Effector CD8-positive, alpha-beta T cell (primary cell): ENCODE measurements at places on chromosomes 12 and 14.

DNA sequence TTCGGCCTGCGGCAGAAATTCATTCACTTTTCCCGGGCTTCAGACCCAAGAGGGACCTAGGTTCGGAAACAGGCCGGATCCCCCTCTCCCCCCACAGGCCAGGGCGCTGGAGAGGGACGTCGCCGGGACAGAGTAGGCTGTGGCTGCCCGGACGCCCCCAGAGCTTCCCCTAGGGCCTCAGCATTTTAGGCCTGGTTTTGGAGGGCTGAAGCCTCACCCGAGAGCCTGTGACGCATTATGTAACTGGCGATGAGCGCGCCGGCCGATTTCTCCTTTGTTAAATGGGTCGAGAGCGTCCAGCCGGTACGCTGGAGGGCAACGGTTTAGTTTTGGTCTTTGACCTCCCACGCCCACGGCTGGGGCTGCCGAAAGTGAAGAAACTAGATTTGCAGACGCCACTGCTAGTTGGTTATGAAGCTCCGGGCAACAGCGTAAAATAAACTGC is 657 bp downstream of the PEBP1 start:
- no peak for DNase-seq

GRCh38 chr12:63844391-63845341 is at the start of gene SRGAP1:
SRGAP1 (plus strand) TSS chr12:63844700; CDS start chr12:63844817, 117 bp downstream.
- no peak for DNase-seq

GRCh38 chr12:2402073-2402579 is 349.3 kb downstream of the CACNA1C start:
- DNase-seq, result no peak

- DNase-seq, result no peak
Observed at GRCh38 chr12:31533470-31533869, 57.5 kb downstream of the DENND5B start.

- no peak for DNase-seq
Observed at GRCh38 chr14:40911141-40911540, 695.5 kb upstream of the LRFN5 start.

- DNase-seq, result no peak
Observed at GRCh38 chr12:127284870-127285431, 982.0 kb upstream of the TMEM132C start.

DNA sequence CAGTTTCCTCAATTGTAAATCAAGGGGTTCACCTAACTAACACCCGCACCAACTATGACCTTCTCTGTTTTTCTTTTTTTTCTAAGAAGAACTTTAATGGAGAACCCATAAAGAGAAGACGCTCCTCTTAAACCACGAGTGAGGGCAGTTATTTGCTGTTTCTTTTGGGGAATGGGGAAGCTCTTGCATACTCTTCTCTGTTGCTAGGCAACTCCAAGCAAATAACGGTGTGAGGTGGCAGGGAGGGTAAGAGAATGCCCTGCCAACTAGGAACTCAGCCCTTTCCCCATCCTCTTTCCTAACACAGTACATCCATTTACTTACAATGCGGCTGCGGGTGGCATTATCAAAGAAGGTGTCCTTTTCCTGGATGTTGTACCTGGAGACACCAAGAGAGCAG is 114.9 kb downstream of the ANO2 start:
- DNase-seq, result no peak

GRCh38 chr12:42590330-42590934 is 886 bp upstream of the PRICKLE1 start:
- DNase-seq, result no peak
